ENCODE measurements at places on chromosomes 7 and 10.

DNA sequence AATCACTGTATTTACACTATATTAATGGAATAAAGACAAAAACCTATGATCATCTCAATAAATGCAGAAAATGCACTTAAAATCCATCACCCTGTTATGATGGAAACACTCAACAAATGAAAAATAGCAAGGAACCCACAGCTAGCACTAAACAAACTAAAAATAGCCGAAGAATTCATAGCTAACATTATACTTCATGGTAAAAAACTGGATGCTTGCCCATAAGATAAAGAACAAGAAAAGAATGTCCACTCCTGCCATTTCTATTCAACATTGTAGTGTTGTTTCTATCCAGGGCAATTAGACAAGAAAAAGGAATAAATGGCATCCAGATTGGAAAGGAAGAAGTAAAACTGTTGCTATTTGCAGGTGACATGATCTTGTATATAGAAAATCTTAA is 142.1 kb downstream of the STK31 start:
- no peak for DNase-seq

DNA sequence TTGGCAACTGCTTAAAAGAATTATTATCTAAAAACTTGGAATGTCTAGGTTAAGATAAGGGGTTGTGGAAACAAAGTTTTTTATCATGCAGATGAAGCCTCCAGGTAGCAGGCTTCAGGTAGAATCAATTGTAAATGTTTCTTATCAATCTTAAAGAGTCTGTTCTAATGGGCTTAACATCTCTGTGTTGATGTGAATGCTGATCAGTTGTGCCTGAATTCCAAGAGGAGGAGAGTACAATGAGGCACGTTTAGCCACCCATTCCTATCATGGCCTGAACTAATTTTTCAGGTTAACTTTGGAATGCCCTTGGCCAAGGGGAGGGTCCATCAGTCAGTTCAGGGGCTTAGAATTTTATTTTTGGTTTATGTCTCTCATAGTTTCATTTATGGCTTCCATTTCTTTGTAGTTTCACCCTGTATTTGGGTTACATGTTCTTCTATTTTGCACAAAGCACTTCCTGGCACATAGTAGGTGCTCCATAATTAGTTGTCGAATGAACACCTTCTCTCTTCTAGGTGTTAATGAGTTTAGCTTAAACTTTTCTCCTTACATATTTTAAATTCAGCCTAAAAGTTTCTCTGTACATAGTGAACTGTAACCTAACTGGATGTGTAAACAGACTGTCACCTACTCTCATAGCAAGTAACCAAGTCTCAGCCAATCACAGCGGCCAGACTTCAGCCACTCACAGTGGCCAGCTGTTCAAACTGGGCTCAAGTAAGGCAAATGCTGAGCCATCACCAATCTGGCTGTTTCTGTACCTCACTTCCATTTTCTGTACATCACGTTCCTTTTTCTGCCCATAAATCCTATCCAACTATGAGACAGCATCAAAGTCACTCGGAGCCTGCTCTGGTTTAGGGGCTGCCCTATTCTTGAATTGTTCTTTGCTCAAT is 34.7 kb downstream of the ALOX5 start:
- no peak for DNase-seq

GRCh38 chr10:33008499-33009243 is 50.6 kb upstream of the ITGB1 start:
- peak; percentile 70 for DNase-seq

GRCh38 chr7:125481323-125481722 is 551.7 kb upstream of the POT1 start:
- DNase-seq, result no peak

GRCh38 chr10:121974019-121974534 is 940 bp downstream of the NSMCE4A start:
- DNase-seq, result no peak

GRCh38 chr10:61933859-61934555 is 32.5 kb downstream of the ARID5B start:
- DNase-seq, result no peak

Data from stimulated activated CD4-positive, alpha-beta T cell treated with anti-CD3 and anti-CD28 coated beads, Interleukin-4, amount 100 ng/mL, for 48 hours (primary cell).